ENCODE measurements at places on chromosomes 12 and 14.
A peak's percentile ranks its signal among the peaks of the same experiment; 100 is the strongest.

DNA sequence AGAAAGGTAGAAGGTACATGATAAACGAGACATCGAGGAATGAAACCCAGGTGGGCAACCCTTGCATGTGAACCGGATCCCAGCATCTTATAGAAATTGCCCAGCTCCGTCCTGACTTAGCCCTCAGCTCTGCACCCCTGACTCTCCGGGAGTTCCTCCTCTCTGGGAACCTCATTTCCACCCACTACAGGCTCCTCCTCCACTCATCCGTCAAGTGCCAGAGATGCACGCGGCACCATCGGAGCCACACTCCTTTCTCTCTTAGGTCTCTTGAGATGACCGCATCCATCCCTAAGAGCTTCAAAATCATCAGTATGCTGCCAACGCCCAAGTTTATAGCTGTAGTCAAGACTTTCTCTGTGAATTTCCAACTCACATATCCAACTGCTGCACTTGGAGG, 84.7 kb downstream of the TTC7B start:
- peak; percentile 34 for DNase-seq

DNA sequence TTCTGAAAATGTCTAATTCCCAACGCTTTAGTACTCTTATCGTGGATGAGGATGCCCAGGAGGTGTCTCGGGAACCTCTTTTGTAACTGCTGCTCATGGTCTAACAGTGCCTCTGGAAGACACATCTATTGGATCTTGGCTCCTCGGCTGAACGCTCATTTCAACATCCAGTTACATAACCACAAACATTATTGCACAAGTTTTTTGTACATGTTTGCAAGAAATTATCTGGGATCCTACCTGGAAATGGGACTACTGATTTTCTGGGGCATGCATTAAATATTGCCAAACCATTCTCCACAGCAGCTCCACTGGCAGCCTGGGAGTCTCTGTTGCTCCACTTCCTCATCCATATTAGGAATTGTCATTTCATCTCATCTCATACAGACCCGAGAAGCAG, 117.5 kb upstream of the EVL start:
- DNase-seq: no peak

DNA sequence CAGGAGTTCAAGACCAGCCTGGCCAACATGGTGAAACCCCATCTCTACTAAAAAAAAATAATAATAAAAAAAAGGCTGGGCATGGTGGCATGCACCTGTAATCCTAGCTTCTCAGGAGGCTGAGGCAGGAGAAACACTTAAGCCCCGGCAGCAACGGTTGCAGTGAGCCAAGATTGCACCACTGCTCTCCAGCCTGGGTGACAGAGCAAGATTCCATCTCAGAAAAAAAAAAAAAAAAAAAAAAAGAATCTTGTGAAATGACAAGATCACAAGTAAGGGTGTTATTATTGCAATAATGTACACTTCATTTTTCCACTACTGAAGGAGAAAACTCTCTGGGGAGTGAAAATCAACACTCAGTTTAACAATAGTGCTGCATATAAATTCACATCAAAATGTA, 8.8 kb upstream of the PTGR2 start:
- peak; percentile 65 for DNase-seq

- DNase-seq: no peak
These were observed 391.7 kb downstream of the TMEM117 start for GRCh38 chr12:44227616-44228015.

GRCh38 chr12:62912644-62913043, 22.3 kb downstream of the PPM1H start:
- no peak for DNase-seq

- DNase-seq: no peak
These were observed 678.6 kb downstream of the BCL11B start for GRCh38 chr14:98593361-98593761.

DNA sequence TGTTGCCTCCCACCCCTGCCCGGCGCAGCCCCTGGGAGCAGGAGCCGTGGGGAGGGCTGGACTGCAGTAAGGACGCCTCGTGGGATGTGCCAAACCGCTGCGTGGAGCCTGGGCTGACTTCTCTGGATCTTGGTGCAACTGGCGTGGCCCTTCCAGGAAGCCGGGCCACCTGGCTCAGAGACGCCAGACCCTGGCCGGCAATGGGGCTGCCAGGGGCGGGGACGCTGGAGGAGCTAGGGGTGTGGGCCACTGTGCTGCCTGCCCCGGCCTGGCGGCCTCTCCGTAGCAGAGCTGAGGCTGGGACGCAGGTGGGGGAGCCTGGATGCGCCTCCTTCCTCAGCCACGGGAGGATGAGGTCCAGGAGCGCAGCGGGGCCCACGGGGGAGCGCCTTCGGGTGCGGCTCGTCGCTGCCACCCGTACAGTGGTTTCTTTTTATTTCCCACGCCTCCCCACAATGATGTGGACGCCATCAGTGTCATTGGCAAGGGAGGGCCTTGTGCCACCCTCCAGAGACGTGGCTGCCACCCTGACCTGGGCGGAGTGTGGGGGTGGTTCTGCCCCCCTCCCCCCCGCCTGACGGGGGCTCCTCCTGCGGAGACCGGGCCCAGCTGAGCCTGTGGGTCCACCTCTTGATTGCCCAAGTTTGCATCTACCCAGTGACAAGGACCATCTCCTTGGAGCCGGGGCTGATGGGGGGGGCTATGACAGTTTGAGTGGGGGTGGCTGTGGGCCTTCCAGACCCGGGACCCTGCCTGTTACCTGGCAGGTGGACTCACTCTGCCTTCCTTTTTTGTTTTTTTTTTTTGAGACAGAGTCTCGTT, 11.3 kb downstream of the DDX51 start:
- DNase-seq: no peak

DNA sequence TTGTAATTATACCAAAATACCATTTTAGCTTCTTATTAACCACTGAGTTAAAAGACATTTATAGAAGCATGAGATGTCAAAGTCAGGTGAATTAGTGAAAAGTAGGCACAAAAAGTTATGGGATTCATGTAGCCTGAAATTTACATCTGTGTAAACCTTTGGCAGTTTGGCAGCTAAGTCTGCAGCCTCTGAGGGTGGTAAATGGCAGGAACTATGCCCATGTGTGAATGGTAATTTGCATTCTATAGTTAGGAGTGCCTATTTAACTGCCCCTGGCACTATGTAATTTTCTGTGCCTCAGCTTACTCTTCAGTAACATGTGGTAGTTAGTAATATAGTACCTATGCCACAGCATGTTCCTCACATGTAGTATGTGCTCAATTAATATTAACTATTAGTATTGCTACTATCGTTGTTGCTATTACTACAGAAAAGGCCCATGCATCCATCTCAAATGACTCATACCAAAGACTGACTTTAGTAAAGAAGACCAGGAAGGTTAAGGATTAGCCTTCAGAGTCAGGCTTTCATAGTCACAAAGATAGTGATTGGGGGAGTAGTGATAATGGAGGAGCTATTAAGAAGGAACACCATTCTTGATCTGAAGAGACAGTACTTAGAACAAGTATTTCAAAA, 258.7 kb upstream of the BTG1 start:
- no peak for DNase-seq

- DNase-seq: no peak
These were observed 1523.5 kb downstream of the AACS start for GRCh38 chr12:126588586-126589249.

Measured in inflammatory macrophage treated with lipopolysaccharide for 4 hours (primary cell).